ENCODE measurements at places on chromosomes 13 and 19.

DNA sequence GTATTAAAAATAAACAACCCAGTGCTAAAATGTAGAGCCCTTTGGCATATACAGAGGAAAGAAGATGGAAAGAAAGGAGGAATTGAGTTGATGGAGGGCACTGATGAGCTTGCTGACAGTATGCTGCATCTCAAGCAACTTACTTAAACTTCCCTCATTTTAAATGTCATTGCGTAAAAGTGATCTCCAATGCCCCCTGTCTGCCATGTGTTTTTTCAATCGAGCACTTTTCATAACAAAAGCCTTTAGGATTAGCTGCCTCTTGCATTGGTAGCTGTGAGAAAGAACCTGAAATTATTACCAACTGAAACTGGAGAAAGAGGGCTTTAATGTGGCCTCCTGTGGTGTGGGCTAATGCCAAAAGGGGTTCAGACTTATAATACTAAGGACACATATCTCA is 541.6 kb downstream of the SUCLA2 start:
- peak; percentile 23 for DNase-seq

GRCh38 chr13:74931698-74932433 is 550.1 kb downstream of the TBC1D4 start:
- DNase-seq = peak; percentile 59

DNA sequence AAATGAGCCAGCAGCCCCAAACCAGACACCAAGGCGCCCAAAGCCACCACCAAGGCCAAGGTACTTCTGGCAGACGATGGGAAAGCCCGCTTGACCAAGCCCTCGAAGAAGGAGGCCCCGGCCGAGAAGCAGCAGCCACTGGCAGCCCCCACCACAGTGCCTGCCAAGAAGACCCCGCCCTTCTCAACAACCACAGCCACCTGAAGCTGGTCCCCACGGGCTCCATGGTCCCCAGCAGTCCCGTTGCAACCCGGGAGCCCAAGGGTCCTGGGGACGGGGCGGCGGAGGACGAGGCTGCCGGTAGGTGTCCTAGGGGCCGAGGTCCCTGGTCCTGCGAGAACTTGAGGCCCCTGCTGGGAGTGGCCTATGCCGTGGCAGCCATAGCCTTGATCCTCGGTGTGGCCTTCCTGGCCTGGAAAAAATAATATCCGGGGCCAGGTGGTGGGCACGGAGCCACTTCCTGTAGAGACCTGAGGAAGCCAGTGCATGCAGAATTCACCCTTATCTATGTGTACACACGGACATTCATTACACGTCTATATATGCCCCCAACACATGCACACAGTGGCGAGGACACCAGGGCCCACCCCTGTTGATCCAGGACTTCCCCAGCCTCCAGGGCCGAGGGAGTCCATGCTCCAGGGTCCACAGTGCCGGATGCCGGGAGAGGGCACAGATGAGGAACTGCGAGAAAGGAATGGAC is 13.8 kb downstream of the C1QTNF9 start:
- no peak for DNase-seq

DNA sequence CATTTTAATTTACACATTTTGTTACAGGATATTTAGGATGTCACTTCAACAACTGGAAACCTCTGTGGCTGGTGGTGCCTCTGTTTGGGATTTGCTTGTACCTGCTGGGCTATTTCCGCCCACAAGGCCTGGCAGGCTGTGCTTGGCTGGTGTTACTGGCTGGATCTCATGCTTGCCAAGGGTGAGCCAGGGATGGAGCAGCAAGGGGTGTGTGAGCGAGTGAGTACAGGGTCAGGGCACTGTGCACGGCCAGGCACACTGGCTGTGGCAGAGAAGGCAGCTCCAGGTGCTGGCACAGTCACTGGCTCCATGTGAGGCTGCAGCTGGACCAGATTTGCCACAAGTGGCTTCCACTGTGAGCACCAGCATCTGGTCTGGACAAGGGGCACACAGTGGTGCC is 1254.8 kb downstream of the SLITRK5 start:
- DNase-seq = no peak

- DNase-seq = no peak
These were observed 51.3 kb downstream of the CDADC1 start for GRCh38 chr13:49298903-49299605.

DNA sequence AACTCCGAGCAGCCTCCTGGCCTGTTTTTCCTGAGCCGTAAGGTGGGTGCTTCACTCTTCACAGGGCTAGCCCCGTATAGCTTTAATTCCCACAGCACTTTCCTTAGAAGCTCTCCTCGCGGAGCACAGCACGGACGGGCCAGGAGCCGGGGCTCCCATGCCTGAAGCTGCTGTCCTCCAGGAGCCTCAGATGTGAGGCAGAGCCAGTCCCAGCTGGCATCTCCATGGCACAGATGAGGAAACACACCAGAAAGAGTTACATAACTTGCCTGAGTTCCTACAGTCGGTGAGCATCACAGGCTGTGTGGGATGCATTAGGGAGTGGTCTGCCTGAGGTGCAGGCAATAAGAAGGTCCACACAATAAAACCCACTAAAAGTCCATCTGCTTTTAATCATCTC is 118.5 kb downstream of the ATP8A2 start:
- DNase-seq = no peak

DNA sequence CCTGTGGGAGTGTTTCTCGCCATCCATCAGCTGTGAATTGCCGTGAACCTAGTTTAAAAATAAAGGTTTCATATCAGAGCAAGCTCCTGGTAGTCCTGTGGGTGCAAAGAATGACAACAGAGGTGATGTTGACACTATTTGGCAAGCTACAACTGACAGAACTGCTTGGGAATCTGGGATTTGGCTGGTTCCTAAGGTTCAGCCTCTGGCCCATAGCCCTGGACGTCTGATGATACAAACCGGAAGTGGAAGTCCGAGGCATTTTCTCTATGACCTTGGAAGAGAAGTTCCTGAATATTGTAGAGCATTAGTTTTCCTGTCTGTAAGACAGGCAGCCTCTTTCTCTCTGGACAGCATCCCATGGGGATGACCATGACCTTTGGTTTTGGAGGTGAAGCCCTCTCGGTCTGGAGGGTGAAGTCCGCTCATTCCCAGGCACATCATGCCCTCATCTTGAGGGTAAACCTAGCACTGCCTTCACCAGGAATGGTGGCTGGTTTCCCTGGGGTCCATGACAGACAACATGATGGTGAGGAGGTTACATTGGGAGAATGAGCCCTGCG is 29.1 kb downstream of the GATAD2A start:
- no peak for DNase-seq

- no peak for DNase-seq
These were observed 344.3 kb downstream of the TEX29 start for GRCh38 chr13:111664696-111665095.

DNA sequence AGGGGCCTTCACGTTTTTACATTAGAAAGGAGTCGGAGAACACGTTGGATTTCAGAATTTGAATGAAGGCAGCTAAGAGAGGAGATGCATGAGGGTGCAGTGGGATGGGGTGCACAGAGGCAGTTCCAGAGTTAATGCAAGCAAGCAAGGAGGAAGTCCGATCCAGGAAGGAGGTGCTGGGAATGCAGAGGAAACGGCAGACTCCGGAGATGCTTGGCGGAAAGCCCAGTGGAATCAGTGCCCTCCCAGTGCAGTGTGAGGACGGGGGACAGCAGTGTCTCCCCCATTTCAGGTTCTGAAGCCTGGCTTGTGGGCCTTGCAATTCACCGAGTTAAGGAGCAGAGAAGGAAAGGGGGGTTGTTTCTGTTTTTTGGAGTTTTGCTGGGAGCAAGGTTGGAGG is 100.4 kb downstream of the COL4A2 start:
- no peak for DNase-seq

DNA sequence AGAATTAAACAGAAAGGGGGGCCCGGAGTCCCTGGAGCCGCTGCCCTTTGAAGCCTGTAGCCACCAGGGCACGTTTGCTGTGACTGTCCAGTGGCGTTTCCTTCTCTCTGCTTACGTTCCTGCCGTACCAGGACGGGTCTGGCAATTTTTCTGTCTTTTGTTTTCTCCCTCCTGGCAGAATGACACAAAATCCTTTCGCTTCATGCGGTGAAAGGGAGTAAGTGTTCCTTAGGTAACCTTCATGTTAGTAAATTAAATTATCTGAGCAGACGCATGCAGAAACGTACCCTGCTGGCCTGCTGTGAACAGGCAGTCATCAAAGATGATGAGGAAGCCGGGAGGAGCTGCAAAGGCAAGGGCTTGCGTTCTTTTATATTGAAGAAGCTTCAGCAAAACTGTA is 299.3 kb upstream of the ARGLU1 start:
- DNase-seq = peak; percentile 39
